ENCODE measurements at places on chromosomes 2 and 18.

DNA sequence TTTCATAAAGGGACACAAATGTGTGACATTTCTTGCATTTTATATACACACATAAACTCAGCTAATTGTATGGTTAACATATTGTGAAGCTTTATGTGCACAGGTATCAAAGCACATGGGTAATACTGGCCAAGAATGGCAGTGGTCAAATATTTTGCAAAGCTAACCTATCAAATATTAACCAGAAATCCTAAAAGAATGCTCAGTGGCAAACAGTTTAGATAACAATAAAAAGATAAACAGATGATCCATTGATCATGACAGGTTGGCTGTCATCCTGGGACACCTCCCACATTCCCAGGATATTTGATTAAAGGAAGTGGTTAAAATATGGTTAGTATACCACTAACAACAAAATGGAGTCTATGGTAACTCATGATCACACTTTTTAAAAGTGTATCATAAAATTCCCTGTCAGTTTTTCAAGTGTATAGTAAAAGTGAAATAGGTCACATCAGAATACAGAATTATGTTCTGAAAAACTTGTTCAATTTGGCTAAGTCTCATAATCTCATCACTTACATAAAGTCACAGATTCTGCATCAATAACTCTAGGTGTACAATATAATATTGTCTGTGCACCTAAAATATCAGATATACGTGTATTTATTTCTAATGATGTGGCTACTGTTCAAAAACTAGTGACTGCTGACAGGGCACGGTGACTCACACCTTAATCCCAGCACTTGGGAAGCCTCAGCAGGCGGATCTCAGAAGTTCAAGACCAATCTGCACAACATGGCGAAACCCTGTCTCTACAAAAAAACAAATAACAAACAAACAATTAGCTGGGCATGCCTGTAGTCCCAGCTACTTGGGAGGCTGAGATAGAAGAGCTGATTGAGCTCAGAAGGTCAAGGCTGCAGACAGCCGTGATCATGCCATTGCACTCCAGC lies 48.9 kb downstream of the CDH2 start:
- no peak for DNase-seq

DNA sequence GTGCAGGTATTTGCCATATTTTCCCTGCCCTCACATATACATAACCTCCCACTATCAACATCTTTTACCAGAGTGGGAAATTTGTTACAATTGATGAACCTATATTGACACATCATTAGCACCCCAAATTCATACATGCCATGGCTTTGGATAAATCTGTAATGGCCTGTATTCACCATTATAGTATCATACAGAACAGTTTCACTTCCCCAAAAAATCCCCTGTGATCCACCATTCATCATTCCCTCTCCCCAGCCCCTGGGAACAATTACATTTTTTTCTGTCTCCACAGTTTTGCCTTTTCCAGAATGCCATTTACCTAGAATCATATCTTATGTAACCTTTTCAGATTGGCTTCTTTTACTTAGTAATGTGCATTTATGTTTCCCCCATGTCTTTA lies 494.5 kb downstream of the RNF144A start:
- DNase-seq, result no peak

DNA sequence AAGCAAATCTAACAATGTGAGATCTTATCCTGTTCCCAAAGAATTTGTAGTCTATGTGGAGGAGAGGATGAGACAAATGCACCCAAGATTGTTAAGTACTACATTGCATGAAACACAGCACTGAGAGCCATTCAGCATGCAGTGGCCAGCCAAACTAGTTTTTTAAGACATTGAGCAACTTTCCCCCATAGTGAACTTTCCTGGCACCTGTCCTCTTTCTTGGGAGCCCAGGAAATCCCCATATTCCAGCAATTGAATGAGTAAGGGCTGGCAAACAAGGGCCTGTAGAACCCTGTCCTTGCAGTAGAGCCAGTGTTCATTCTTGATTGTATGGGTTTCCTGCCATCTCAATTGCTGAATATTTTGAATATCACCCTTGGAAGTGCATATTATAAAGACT lies 58.8 kb upstream of the FIGN start:
- no peak for DNase-seq

- no peak for DNase-seq
Measured at GRCh38 chr2:113124984-113125855, 2.2 kb upstream of the IL1RN start.

DNA sequence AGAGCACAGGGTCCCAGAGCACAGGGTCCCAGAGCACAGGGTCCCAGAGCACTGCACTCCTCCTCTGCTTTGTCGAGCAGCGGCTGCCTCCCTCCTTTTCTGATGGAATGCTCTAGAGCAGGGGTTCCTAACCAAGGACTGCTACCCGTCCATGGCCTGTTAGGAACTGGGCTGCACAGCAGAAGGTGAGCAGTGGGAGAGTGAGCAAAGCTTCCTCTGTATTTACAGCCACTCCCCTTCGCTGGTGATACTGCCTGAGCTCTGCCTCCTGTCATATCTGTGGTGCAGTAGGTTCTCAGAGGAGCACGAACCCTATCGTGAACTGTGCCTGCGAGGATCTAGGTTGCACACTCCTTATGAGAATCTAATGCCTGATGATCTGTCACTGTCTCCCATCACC lies 33.1 kb upstream of the ADNP2 start:
- DNase-seq, result no peak

- DNase-seq, result no peak
Measured at GRCh38 chr2:55721596-55722215, 28.1 kb upstream of the PNPT1 start.

DNA sequence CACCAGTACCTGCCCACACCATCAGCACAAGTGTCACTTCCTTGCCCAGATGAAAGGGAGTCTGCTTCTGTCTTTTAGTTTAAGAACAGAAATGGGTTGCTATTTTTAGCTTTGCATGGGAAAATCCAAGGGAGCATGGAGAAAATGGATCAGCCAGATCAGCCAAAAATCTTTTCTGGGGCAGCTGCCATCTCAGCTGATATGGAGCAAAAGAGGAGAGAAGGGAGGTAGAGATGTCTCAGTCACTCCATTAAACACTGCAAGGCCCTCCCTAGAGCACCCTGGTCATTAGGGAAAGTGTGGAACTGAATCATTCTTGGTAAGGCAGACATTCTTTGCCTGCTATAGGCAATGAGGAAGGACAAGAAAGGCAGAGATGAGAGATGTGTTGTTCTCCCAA lies 79.9 kb downstream of the CTAGE1 start:
- DNase-seq, result no peak

DNA sequence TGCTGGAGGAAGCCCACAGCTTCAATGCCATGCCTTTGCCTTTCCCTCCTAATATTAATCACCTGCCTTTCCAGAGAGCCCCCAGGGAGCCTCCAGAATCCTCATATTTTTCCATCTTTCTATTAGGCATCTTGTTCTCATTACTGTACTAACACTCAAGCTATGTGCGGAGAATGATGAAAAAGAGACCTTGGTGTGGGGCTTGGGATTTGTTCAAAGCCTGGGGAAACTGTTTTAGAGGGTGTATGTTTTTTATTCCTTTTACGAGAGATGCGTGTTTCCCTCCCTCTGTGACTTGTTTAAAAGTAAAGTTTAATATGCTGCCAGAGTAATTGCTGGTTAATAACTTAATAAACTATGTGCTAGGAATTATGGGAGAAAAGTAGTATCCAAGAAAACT lies 102.4 kb upstream of the ZFP36L2 start:
- DNase-seq, result no peak

- no peak for DNase-seq
Measured at GRCh38 chr18:64017870-64018269, 48.0 kb downstream of the SERPINB8 start.

DNA sequence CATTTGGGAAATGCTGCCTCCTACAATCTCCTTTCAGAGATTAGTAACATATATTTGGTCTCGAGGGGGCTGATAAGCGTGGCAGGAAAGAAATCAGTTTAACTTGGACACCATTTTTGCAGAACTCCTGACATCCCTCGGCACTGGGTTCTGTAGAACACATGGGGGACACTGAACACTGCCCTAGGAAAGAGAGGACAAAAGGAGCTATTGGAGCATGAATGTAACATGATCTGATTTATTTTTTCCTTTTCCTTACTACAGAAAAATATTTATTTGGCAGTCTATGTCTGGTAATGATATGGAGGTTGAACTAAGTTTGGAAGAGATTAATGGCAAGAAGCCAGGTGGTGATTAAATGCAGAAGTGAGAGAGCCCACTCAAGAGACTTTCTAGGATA lies 153.8 kb downstream of the AFF3 start:
- DNase-seq, result peak; percentile 34

- DNase-seq, result no peak
Measured at GRCh38 chr2:128995086-128995485, 676.4 kb upstream of the HS6ST1 start.

DNA sequence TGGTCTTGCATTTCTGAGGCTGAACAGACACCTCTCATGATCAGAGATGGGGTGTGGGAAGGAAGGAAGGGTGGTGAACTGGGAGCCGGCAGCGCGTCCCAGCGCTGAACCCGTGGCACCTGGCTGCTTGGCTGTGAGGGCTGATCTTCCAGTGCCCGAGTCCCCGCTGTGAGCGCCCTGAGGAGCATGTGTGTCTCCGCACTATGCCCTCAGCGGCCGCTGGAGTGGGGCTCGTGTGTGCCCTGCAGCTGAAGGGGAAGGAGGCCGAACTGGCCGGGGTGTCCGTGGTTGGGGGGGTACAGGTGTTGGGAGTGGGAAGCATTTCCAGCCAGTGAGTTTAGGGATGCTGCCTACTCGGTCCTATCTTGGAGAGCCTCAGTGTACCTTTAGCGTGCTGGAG lies 82.2 kb downstream of the LDLRAD4 start:
- DNase-seq, result no peak

DNA sequence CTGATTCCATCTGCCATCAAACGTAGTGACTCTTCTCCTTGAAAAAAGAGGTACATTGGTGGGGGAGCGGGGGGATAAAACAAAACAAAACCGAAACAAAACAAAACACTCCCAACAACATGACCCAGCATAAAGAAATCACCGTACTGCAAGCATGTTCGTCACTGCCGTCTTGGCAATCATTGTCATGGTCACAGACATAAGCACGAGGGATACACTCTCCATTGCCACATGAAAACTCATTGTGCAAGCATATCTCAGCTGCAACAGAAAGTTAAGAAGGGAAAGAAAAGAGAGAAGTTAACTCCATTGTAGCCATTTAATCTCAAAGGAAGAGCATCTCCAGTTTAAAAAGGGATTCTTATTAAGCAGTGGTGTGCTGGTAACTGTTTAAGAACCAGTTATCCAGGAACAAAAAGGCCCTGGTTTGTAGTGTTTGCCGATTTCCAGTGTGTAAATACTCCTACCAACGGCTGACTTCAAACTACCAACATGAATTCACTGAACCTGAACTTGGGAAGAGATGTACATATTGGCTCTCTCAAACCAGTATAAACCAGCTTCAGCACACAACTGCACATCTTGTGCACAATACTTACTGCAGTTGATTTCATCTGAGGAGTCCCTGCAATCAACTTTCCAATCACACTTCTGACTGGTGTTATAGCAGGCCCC lies 68.2 kb downstream of the LRP2 start:
- no peak for DNase-seq

GRCh38 chr2:130359466-130359865 lies 3.6 kb downstream of the PTPN18 start:
- no peak for DNase-seq

GRCh38 chr2:101736861-101737291 lies 39.4 kb downstream of the MAP4K4 start:
- DNase-seq, result no peak

GRCh38 chr2:83594241-83595120 lies 864.6 kb downstream of the SUCLG1 start:
- DNase-seq, result no peak

DNA sequence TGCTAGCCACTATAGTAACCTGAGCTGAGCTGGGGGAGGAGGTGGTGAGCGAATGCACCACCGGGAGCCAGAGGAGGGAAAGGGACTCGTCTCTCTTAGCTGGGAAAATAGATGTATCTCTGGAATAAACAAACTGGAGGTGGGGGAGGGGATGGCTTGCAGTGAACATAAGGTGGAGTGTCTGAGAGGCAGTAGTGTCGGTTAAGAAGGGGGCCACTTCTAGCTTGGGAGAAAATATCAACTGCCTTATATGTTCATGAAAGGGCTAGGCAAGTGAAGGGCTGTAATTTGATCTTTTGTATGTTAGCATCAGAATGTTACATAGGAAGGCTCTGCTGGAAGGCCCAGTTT lies 2.2 kb downstream of the SETBP1 start:
- peak; percentile 95 for DNase-seq

- no peak for DNase-seq
Measured at GRCh38 chr18:76406791-76407190, 88.3 kb downstream of the ZNF516 start.

GRCh38 chr2:118810766-118811165 lies 36.7 kb downstream of the EN1 start:
- DNase-seq, result no peak

DNA sequence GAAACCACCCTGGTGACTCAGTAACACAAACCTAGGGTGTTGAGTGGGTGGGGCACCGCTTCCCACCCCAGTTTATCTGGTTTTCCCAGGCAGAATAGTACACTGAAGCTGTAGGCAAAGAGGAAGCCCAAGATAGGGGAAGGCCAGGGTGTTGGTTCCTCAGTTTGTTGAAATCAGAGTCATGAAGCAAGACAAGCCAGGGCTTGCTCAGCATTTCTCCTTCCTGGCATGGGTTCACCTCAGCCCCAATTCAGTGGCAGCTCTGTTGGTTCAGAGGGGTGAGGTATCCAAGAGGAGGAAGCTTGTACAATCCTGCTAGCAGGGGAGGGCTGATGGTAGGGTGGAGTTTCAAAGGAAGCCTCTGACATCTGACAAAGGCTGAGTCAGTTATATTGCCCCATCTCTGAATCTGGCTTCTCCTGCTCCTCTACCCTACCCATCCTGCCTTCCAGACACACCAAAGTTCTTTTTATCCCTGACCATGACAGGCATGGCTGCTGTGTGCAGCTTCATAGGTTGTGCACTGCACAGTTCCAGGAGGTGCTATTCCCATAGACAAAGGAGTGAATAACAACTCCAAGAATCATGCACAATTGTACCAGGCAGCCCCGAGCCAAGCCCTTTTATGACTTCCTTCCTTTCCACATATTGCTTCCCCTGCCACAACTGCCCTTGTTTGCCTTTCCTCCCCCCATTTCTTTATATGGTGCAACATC lies 24.9 kb upstream of the RAB10 start:
- DNase-seq, result no peak

DNA sequence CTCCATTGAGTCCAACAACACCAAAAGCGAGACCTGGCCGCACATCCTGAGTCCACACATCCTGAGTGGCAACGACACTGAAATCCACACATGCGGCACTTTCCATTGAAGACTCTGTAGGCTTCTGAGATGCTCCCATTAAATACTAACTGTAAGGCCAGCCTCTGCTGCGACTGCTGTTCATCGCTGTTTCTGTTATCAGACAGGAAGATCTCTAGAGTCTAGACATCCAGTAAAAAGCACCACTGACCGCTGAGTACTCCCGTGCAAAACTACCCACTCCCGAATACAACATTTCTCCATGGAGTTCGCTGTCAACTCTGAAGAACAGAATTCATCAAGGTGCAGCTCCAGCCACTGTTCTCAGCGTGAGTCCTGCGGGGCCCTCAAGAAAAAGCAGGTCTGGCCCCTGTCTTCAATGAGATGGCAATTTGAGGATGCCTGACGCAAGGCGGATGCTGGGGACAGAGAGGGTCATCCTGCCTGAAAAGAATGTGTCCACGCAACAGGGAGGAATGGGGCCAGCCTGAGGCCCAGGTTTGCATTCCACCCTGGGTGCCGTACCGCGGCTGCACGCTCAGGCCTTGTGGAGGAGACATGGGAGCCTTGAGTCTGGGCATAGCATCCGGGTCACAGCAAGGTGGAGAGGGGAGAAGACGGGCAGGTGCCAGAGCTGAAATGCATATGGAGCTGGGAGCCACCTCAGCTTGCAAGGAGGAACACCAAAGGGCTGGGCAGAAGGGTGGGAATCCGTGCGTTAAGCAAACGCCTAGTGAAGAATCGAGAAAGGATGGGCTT lies 61.9 kb downstream of the ZNF516 start:
- DNase-seq, result no peak

Data from NCI-H524 (cell line).